ENCODE measurements at places on chromosomes 12 and 14.

DNA sequence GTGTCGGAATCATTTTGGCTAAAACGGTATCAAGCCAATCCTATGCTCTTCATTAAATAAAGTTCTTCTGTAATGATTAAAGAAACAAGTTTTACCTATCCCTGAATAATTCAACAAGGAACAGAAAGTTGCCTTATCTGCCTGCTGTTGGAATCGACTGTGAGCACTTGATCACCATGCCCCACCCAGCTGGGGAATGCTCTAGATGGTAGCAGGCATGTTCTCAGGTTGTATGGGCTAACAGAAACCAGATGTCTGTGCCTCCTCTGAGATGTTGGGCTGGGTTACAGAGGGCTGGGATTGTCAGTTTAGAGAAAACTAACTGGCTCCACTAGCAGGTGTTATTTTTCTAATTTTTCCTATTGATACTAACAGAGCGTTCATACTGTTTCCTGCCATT lies 28.9 kb downstream of the RTRAF start:
- DNase-seq = no peak

DNA sequence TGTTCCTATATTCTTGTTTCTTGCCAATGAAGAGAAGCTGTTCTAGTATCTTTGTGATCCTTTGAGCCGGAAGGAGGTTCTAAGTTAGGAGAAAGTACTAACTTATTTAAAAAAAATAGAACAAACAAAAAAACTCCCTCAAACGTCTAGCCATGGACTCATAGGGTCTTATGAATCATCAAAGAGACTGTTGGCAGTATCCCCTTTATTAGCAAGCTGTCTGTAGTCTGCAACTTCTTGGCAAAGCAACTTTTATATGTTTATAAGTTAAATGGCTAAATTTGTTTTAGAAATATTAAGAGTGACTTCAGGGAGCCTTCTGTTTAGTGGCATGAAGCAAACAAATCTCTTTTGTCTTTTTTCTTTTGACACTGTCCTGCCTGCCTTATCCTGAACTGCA lies 291.9 kb downstream of the FUT8 start:
- no peak for DNase-seq

GRCh38 chr12:105910030-105910429 lies 228.7 kb downstream of the NUAK1 start:
- no peak for DNase-seq

DNA sequence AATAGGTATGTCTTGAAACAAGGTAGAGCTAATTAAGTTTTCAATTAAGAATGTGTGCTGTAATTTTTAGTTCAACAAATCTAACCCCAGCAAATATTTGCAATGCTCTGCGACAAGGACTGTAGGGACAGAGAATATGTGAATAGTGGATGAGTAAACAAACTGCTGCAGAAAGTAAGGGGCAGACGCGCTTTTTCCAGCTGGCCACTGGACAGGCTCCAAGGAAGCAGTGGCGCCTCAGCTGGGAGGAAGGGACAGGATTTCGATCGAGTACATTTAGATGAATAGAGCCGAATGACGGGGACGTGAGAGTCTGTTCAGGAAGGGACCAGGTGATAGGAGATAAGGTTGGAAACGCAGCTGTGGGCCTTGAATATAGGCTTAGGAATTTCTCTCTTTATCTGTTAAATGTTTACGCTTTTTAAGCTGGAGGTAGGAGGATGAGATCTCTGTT lies 69.3 kb downstream of the ELK3 start:
- no peak for DNase-seq

DNA sequence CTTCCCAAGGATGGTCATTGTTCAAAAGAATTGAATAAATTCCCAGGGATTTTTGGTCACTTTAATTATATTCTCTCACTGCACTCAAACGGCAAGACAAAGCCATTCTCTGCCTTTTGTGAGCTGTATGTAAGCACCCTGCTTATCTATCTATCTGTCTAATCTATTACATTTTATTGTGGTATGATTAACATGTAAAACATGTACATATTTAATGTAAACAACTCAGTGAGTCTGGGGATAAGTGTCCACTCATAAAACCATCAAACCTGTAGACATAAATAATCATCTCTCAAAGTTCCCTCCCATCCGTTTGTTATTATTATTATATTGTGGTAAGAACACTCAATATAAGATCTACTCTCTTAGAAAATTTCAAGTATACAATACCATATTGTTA lies 167.1 kb downstream of the CAND1 start:
- no peak for DNase-seq

DNA sequence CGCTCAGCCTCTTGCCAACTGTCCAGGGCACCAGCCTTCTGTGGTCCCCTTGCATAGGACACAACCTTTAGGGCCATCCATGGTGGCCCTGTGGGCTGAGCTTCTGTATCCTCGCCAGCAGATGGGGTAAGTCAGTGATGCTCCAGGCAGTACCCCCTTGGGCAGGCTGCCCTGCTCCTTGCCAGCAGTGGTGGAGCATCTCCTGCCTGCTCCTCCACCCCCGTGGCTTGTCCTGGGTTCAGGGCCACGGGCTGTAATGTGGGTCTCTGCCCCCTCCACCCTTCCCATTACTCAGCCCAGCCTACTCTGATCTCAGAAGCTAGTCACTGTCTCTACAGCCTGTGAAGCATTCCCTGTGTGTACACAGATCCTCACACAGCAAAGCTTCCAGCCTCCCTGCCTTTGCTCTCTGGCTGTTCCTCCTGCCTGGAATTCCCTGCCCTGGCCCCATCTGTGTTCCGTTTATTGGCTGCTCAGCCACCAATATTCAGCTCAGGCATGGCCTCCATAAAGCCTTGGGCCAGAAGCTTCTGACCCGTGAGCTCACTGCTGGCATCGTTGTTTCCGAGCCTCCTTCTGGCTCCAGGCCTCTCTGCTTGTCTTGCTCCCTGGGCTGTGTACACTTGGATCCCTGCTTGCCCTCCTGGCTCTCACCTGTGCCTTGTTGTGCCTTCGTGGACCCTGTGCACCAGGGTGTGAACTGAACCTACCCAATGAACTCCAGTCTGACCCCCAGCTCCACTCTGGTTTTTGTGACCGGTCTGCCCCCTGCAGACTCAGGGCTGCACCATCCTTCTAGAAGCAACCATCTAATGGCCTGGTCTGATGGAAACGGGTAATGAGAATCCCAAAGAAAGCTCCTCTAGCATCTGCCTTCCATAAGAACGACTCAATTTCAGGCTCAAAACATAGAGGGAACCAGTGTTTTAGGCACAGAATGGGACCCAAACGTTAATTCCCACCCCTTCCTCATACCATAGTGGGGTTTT lies 177.0 kb upstream of the PRMT8 start:
- DNase-seq = no peak

GRCh38 chr14:65213316-65213715 lies 111.0 kb upstream of the MAX start:
- no peak for DNase-seq

- DNase-seq = no peak
Measured at GRCh38 chr14:101972126-101972866, 7.9 kb downstream of the DYNC1H1 start.

DNA sequence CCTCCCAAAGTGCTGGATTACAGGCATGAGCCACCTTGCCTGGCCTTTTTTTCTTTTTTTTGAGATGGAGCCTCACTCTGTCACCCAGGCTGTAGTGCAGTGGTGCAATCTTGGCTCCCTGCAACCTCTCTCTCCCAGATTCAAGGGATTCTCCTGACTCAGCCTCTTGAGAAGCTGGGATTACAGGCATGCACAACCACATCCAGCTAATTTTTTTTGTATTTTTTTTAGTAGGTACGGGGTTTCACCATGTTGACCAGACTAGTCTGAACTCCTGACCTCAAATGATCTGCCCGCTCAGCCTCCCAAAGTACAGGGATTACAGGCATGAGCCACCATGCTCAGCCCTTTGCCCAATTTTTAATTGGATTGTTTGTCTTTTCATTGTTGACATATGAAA lies 58.0 kb downstream of the SINHCAF start:
- no peak for DNase-seq

DNA sequence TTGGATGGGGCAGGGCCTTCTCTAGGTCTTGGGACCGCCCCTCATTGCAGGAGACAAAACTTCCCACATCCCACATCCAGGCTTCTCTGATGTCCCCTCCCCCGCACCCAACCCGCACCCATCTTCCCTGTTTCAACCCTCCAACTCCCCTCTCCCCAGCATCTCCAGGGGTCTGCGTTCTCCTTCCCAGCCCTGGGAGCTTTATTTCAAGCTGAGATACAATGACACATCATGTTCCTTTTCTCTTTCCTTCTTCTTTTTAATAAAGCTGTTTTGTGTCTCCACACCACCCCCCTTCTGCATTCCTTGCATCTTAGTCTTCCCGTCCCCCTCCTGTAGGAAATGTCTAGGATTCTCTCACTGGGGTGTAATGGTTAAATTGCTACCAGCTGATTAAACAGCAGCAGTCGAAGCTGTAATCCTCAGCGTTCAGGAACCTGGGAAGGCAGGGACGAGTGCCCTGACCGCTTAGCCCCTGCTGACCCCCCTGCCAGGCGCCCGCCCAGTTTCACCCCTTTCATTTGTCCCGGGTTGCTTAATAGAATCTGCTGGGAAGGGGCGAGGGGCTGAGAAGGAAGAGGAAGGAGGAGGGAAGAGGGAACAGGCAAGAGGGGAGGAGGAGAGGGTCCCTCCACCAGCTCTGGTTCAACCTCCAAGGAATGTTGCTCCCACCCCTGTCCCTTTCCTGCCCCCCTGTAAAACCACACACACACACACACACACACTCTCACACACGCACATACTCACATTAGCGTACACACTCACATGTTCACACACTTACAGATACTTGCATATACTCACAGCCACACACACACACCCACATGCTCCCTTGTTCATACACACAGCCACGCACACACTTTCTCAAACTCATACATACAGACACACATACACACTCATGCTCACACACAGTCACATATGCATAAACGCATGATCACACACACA lies 104.5 kb upstream of the MED13L start:
- no peak for DNase-seq

DNA sequence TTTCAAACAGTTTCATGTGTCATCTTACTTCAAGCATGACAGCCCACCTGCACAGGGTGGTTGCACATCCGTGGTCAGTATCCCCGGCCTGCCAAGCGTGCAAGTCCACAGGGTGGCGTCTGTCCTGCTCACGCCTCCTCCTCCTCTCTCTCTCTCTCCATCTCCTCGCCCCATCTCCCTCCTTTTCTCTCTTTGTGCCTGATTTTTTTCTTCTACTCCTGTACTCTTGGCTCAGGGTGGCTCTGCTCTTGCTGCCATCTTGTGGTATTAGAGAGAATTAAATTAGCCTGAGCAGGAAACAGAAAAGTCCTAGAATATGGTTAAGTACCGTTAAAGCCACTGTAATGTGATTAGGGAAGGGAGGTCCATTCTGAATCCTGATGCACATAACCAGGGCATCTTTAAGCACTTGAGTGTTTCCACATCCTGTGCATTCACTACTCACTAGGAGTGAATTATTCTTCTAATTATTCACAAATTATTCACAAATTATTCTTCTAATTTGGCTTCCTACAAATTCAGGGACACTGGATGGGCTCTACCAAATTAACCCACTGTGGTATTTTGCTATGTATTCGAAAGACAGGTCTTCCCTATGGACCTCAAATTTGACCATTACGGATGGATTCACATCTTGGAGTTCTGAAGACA lies 25.5 kb upstream of the DTX1 start:
- no peak for DNase-seq

DNA sequence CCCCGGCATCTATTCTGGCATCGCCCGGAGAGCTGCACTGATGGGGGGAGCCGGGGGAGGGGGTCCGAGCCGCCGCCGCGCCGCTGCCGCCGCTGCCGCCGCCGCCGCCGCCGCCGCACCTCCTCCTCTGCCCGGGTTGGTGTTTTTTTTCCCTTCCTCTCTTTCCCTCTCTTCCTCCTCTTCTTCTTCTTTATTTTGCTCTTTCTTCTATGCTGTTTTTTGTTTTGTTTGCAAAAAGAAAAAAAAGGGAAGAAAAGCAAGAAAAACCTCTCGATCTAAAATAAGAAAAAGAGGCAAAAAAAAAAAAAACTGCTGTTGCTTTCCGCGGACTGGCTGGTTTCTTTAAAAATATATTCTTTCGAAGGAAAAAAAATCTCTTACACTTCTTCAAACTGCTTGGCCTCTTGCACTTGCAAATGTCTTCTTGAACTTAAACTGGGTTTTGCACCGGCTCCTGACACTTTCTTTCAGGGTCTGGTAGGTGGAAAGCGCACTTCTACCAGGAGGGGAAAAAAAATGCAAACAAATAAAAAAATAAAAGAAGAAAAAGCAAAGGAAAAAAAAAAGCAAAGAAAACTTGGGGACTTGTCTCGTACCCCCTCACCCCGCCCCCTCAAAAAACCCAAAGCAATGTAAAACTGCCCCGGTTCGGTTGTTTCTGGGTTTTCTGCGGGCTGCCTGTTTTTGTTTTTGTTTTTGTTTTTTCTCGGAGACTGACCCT lies 616 bp downstream of the BCL11B start:
- DNase-seq = no peak

GRCh38 chr12:49283541-49284429 lies 11.2 kb upstream of the PRPH start:
- no peak for DNase-seq
